ENCODE measurements at places on chromosomes 5 and 9.

DNA sequence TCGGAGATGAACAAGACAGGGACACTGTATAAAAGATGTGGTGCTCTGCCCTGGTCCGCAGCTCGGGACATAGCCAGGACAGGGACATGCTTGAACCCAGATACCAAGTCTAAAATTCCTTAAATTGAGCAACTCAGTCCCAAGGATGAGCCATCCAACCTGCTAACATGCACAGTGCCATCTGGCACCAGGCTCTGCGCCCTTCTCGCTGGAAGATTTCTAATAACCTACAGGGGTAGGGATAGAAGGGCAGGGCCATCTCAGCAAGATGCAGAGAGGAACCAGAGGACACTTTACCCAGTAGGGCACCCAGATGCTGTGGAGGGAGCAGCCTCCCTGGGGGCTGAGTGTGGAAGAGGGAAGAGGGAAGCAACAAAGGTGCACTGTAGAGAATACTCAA is 60.1 kb downstream of the SEMA4D start:
- DNase-seq = no peak

DNA sequence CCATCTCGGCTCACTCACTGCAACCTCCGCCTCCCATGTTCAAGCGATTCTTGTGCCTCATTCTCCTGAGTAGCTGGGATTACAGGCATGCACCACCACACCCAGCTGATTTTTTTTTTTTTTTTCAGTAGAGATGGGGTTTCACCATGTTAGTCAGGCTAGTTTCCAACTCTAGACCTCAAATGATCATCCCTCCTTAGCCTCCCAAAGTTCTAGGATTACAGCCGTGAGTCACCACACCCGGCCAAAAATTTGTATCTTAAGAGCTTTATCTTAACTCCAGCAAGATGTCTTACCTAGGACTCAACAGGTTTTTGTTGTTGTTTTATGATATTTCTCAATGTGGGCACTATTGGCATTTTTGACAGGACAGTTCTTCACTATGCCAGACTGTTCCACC is 27.9 kb downstream of the LYRM7 start:
- no peak for DNase-seq

DNA sequence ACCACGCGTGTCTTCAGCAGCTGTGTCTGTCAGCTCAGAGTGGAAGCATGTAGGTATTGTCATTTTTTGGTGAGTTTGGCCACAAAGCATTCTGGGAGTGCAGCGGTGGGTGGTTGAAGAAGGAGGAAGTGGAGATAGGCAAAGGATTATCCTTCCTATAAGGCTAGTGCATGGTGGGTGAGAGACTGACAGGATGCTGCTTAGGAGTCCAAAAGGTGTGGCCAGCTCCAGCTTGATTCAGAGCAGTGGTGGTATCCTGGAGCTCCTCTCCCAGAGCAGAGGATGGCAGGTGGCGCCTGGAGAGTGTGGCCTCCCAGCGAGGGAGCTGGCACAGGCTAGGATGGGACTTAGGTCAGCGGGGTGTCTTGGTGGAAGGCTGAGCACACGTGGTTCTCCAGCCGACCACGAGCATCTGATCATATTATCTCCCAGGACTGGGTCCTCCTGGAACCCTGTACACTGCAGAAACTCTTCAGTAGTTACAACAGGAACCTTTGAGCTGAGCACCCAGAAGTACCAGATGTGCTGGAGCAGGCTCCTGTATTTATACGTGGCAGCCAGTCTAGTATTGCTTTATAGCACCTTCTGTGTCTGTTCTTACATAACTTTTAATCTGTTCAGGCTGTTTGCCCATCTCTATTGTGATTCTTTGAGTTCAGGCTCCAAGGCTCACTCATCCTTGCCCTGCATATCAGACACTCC is 29.6 kb downstream of the MAML1 start:
- no peak for DNase-seq

GRCh38 chr5:95822542-95823181 is at the start of gene GLRX:
Gene GLRX, minus strand, starts transcription at chr5:95822726. Its CDS starts 64 bp downstream, at chr5:95822662.
- DNase-seq = peak; percentile 65

DNA sequence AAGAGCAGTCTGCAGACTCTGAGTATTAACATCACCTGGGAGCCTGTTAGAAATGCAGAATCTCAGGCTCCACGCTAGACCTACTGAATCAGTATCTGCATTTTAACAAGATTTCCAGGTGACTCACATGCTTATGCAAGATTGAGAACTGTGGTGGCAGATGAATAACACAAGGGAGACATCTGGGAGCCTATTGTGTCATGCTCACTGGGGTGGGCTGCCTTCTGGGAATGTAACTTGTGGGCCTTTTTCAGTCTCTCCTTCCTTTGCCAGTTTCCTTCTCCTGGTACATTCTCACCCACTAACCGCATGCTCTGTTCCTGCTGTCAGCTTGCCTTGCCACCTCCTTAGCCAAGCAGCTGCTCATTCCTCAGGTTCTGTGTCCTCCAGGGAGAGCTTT is 176.6 kb upstream of the C9orf72 start:
- no peak for DNase-seq

DNA sequence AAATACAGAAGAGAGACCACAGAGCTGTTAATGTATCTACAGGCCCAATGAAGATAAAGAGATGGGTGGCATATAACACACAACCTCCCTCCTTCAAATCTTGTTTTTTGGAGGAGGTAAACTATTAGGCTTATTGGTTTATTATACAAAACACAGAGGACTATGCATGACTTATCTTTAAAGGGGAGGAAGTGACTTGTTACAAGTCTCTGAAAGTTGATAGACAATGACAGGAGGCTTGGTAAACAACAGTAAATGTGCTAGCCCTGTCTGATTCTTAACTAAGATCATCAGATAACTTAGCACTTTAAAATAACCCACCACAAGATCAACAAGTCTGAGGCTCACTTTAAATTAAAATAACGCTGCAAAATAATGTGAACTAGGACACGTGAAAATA is 219.0 kb downstream of the MLLT3 start:
- no peak for DNase-seq
